Activated T-helper 1 cell treated with anti-CD3 and anti-CD28 coated beads, Interleukin-2, amount 50 U/mL, for 16 hours (primary cell): ENCODE measurements at places on chromosomes 12 and 14.

GRCh38 chr12:21697904-21698630 is 40.4 kb upstream of the LDHB start:
- no peak for DNase-seq

GRCh38 chr14:100578552-100578951 is 8.7 kb downstream of the BEGAIN start:
- no peak for DNase-seq

DNA sequence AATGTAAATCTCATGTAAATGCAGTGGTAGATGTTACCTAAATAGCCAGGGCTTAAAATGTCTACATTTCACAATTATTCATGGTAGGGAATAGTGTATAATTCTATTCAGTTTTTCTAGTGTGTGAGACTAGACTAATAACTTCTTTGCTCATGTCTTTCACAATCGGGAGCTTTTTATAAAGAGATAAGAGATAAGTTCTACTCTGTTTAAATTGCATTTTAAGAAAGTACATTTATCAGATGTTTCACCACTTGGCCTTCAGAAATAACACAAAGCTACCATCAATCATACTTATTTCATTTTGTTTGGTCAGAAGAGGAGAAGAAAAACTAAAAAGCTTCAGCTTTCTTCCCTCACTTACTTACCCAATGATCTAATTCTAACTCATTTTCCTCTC is 725.5 kb upstream of the FLRT2 start:
- no peak for DNase-seq

DNA sequence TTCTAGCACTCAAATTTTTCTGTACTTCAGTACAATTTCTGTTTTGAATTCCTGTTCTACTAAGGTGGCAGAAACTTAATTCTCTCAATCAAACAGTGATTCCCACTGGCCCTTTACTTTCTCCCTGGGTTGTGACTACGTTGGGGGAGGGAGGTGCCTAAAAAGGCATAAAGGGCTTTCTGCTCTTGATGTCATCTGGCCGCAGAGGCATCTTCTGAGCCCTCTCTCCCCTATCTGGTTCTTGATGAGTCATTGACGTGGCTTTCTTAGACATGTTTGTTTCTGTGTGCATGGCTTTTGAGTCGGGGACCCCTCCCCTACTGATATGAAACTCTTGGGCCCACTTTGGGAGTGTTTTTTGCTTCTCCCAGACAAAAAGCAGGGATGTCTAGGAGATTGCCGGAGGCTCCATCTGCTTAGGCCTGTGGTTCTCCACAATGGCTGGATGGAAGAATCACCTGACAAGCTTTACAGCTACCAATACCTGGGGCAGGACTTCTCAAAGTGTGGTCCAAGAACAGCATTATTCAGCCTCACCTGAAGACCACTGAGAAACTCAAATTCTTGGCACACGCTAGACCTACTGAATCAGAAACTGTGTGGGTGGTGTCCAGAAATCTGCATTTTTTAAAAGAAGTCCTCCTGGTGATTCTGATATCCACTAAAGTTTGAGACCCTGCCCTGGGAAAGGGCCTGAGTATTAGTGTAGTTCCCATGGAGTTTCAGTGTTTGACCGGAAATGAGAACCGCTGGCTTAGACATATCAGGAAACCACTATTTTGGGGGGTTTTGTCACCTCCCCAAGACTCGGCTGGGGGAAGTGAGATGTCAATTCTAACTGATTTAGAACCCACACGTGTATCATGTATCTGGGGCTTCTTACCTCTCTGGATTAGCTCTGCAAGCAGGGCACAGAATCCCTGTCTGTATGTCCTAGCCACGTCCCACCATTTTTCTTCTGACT is 395.7 kb upstream of the PDE3A start:
- no peak for DNase-seq

DNA sequence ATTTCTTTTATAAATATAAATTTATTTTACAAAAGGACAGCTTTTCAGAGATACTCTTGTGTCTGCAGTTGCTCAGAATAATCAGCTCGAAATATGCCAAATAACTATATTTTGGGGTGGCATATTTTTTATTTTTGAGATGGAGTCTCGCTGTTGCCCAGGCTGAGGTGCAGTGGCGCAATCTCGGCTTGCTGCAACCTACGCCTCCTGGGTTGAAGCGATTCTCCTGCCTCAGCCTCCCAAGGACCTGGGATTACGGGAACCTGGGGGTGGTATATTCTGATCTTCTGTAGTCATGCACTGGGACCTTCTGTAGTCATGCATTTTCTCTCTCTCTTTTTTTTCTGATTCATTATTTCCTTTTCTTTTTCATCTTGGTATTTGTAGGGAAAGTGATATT is 135.0 kb upstream of the AMIGO2 start:
- no peak for DNase-seq

DNA sequence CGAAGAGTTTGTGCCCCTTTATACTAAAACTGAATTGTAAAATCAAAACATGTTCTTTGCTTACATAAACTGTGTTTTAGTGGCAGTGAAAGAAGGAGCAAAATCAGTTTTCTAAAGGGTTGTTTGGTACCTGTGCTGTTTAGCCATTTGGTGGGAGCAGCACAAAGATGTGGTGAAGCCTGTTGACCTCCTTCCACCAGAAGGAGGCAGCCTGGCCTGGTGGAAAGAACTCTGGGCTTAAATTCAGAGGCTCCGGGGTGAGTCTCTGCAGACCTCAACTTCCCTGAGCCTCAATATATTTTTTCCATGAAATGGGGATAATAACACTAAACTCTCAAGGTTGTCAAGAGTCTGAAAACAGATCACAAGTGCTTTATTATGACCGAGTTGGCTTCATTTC is 502.5 kb downstream of the VRK1 start:
- DNase-seq, result no peak

DNA sequence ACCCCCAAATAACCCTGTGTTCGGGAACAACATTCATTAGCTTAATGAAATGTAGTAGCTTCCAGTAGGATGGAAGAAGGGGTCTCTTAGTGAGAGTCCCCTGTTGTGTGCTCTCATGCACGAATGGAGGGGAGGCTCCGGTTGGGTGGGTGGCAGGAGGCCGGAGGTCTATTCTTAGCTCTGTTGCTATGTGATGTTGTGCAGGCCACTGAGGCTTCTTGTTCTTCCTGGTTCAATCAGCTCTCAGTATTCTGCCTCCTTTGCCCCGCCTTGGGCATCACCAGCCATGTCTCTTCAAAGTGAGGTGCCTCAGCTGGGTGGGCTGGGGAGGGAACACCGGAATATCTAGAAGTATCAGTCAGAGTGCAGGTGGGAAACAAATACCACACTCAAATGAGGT is 50.8 kb downstream of the KCNA1 start:
- DNase-seq, result no peak
